ENCODE measurements at places on chromosomes 1 and 21. TPM values are rescaled to one million over a fixed set of nuclear protein-coding genes. Genes with fewer than 3 reads are reported as not detected.

DNA sequence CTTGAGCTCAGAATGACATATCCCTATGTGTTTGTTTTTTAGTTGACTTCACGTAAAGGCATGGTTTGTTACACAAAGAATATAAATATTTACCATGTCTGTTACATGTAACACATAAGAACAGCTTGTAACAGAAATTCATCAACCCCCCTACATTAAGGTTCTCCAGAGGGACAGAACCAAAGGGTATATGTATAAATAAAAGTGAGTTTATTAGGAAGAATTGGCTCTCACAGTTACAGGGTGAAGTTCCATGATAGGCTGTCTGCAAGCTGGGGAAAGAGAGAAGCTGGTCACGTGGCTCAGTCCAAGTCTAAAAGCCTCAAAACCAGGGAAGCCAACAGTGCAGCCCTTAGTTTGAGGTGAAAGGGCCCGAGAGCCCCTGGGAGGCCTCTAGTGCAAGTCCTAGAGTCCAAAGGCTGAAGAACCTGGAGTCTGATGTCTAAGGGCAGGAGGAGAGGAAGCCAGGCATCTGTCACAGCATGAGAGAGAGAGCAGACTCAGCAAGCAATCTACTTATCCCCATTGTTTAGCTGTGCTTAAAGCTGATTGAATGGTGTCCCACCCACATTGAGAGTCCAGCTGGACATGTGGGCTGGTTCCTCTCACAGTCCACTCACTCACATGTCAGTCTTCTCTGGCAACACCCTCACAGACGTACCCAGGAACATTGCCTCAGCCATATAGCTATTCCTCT is 15.8 kb downstream of the THRAP3 start:
- DNase-seq: no peak

GRCh38 chr1:116871779-116872146 is 38.0 kb upstream of the PTGFRN start:
- DNase-seq: no peak

Gene LCE2B
- total RNA-seq: not detected

Gene AMY2A
- total RNA-seq: not detected

Gene CASQ2
- 3.2 TPM for total RNA-seq

- DNase-seq: no peak
Observed at GRCh38 chr1:239527051-239527693, 140.8 kb downstream of the CHRM3 start.

Gene FMO2
- 14.0 TPM for total RNA-seq

DNA sequence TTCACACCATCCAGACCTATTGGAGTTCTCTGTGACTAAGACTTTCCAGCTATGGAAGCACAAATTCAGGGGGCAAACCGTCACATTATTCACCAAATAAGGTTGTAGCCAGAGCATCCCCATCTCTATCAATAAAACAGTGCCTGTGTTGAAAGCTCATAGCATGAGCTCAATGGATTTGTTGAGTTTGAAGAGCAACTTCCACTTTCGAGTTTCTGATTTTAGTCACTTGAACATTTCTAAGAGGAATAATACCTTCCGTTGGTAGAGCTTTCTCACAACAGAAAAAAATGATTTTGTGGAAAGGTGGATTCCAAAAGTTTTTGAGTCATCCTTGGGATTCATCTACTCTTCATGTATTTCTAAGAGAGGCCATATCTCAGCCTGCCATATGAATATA is 13.0 kb upstream of the ELAVL4 start:
- no peak for DNase-seq

Gene DIRAS3
- total RNA-seq: 2.0 TPM

- DNase-seq: no peak
Observed at GRCh38 chr1:154778275-154778674, 91.8 kb downstream of the KCNN3 start.

- no peak for DNase-seq
Observed at GRCh38 chr1:107662971-107663370, 302.0 kb downstream of the VAV3 start.

Gene PTBP2
- 56.7 TPM for total RNA-seq

- no peak for DNase-seq
Observed at GRCh38 chr1:99728494-99729235, 37.8 kb downstream of the FRRS1 start.

- peak; percentile 85 for DNase-seq
Observed at GRCh38 chr1:5939271-5940170, 52.7 kb downstream of the NPHP4 start.

Gene HES2
- total RNA-seq: 44.7 TPM

DNA sequence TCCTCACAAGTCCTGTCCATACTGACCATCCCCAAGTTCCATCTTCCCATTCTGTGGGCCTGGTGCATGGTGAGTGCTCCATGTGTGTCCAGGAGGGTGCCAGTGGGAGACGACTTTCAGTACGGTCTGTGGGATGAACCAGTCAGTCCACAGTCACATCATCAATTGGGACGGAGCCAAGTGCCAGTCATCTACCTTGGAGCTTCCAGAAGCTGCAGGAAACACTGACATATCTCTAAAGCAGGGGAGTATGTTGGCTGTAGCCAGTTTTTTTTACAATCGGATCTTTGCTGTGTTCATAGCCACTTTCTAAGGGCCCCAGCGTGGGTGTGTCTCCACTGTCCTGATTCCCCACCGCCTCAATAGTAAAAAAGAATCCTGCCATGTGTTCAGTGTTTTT is 13.6 kb upstream of the TRIM17 start:
- DNase-seq: no peak

Gene PTAFR
- 1.2 TPM for total RNA-seq

Gene SLC39A1
- total RNA-seq: 77.8 TPM

DNA sequence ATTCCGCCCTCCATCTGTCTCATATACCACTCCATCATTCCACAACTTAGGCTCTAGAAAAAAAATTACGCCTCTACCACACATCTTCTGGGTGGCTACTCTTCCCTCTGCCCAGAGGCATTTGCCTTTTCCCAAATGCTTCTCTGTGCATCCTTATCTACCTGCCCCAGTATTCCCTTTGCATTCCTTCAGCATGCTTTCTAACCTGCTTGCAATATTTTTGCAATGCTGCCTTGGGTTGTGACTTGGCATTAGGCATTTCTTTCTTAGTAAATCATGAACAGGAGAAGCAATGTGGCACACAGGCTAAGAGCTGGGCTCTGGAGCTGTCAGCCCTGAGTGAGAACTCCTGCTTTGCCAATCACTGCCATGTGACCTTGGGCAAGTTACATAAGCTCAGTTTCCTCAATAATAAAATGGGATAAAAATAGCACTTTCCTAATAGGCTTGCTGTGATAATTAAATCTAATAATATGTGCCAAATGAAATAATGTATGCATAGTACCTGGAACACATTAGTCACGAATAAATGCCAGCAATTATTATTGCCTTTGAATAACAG is 276.0 kb downstream of the ASTN1 start:
- no peak for DNase-seq

- DNase-seq: peak; percentile 79
Observed at GRCh38 chr1:111729271-111729921, 9.8 kb downstream of the INKA2 start.

Gene RAB7B
- total RNA-seq: 6.1 TPM

All from vagina (tissue), 2 donors.